ENCODE measurements at places on chromosomes 13 and 19.

- no peak for DNase-seq
These were observed 1.0 kb upstream of the ICAM5 start for GRCh38 chr19:10288662-10289166.

GRCh38 chr13:34308725-34309124 lies 490.8 kb downstream of the RFC3 start:
- no peak for DNase-seq

- DNase-seq = no peak
These were observed 166.2 kb downstream of the ZIC5 start for GRCh38 chr13:99805361-99805760.

DNA sequence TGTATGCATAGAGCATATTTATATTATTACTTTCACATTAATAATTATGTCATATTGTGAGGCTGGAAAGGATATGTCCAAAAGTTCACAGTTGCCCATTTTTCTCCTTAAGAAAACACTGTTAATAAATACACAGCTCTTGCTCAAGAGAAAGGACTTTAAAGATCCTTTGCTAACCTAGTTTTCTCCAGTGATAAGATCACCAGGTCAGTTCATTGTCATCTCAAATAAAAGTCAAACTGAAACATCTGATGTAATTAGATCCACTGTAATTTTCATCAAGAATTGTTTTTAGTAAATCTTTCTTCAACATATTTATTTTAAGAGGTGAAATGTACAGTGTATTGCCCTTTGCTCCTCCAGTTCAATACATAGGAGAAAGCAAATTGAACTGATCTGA lies 82.8 kb upstream of the KLHL1 start:
- no peak for DNase-seq

GRCh38 chr19:46761418-46761831 lies 15.2 kb upstream of the STRN4 start:
- no peak for DNase-seq

Measured in T-helper 9 cell (primary cell).